ENCODE measurements at places on chromosomes 6 and 20. TPM values are rescaled to one million over a fixed set of nuclear protein-coding genes. Genes with fewer than 3 reads are reported as not detected.

MEI4 gene
- 2.6 TPM for total RNA-seq

TCF15 gene
- not detected for total RNA-seq

ZBTB12 gene
- total RNA-seq = 47.1 TPM

FOXC1 gene
- 1.1 TPM for total RNA-seq

SRMS gene
- total RNA-seq = not detected

TSBP1 gene
- not detected for total RNA-seq

IGF2R gene
- 144 TPM for total RNA-seq

IP6K3 gene
- 0.14 TPM for total RNA-seq

RAET1L gene
- total RNA-seq = not detected

Measured in progenitor cell of endocrine pancreas (in vitro differentiated cells).